ENCODE measurements at places on chromosomes 1 and 21.

DNA sequence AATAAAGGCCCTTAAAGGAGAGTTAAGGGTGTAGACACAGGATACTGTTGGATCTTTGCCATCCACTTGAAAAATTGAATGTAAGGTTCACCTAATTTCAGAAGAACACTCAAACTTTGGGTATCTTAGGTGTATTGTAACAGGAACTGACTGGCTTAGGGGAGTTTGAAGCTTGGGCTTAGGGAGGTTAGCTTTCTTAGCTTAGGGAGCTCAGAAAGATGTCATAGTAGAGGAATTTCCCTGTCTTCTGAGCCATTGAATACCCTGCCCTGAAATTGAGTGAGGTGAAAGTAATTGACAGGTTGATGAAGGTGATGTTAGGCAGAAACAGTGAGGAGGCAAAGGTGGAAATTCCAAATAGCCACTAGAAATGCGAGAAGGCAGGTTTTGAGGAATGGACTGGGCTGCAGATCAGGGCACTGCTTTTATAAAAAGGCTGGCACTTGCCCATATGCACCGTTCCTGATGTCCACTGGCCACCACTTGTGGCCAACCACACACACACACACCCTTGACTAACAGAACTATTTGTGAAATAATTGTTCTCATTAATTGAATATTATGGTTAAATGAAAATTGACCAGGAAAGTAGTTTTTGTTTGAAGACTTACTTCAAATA lies 16.5 kb downstream of the BACH1 start:
- DNase-seq = no peak

DNA sequence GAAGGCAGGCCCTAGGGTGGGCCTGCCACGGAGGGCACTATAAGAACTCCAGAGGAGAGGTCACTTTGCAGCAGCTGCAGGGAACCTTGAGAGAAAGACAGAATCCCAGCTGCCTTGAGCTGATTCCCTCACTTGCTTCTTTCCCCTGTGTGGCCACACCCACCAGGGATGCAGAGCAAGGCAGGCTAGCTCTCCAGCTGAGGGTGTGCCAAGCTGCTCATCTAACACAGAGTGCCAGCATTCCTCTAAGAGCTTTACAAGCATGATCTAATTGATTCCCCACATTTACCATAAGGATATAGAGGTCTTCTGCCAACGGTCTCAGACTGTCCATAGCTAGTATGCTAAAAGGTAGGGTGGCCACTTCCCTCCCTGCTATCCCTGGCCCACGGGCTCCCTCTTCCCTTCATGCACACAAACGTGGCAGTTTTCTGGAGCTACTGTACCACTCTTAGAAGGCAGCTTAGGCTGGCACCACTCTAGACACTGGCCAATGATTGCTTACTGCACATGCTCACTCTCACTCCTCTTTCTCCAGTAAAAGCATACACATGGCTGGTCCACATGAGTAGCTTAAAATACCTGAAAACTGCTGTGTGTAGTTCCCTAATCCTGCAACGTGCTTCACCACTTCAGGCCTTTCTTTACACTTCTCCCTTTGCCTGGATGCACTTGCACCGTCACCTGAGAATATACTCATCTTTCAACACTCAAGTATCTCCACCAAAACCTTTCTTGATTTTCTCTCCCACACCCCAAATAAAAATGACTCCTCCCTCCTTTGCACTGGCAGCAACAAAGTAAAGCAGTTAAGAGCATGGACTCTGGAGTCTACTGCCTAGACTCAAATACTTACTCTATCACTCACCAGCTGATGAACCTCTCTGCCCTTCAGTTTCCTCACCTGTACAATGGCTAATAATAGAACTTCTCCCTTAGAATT lies 57.7 kb downstream of the DMAP1 start:
- peak; percentile 22 for DNase-seq

GRCh38 chr21:44296103-44296519 lies 3.7 kb upstream of the PFKL start:
- no peak for DNase-seq

- no peak for DNase-seq
These were observed 132.4 kb downstream of the HMGB4 start for GRCh38 chr1:33996281-33996680.

DNA sequence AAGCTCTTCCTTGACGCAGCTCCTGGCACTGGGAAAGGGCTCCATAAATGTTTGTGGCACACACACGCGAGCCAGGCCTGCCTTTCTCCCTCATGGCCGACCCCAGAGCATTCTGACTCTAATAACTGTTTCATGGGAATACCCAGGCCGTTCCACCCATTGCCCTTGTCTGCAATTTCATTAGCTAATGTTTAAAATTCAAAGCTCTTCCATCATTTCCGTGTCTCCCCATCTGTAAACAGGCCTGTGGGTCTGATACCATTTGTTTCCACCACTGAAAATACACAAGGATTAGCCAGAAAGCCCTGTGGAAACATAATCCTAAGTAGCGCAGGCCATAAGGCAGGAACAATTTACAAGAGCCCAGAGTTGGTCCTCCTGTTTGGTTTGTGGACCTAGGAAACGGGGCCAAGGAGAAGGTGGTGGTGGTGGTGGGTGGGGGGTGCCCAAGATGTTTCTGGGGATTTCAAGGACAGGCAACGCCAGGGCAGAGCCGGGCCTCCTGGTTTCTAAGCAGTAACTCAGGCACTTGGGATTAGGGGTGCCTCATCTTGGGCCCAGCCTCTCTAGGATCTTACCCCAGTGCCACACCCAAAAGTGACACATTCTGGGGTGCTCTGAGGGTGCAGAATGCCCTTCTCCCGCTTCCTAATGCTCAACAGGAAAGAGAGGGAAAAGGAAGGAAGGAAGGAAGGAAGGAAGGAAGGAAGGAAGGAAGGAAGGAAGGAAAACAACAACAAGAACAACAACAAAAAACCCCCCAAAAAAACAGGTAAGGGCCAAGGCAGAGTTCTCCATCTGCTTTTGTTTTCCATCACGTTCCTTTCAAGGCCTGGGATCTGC lies 79.4 kb downstream of the SSBP3 start:
- DNase-seq = no peak

DNA sequence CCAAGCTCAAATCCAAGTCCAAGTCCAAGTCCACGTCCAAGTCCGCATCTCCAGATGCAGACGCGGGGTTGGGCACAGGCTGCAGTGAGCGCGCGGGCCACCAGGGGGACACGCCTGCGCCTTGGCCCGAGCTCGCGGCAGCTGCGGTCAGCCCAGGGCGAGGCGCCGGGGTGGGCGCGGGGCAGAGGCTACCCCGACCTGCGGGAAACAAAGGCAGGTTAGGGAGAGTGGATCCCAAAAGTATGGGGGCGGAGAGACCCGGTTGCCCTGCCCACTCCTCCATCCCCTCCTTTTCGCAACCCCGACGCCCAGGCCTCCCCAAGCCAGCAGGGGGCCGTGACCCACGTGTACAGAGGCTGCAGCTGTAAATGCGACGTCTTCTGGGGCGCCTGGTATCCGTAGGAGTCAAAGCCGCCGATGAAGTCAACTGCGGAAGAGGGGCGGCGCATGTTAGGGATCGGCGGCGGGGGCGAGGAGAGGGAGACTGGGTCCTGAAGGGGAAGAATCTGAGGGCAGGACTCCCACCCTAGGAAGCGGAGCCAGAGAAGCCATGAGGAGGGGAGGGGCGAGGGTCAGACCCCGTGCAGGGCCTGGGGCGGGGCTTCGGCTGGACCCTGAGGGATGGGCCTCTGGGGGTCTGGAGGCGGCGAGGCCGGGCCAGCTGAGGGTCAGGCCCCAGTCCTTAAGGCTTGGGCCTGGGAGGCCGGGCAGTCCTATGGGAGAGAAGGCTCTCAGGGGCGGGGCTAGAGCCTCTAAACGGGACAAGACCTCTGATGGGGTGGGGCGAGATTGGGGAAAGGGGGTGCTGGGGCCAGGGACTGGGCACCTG lies 58.0 kb downstream of the NKAIN1 start:
- peak; percentile 71 for DNase-seq

DNA sequence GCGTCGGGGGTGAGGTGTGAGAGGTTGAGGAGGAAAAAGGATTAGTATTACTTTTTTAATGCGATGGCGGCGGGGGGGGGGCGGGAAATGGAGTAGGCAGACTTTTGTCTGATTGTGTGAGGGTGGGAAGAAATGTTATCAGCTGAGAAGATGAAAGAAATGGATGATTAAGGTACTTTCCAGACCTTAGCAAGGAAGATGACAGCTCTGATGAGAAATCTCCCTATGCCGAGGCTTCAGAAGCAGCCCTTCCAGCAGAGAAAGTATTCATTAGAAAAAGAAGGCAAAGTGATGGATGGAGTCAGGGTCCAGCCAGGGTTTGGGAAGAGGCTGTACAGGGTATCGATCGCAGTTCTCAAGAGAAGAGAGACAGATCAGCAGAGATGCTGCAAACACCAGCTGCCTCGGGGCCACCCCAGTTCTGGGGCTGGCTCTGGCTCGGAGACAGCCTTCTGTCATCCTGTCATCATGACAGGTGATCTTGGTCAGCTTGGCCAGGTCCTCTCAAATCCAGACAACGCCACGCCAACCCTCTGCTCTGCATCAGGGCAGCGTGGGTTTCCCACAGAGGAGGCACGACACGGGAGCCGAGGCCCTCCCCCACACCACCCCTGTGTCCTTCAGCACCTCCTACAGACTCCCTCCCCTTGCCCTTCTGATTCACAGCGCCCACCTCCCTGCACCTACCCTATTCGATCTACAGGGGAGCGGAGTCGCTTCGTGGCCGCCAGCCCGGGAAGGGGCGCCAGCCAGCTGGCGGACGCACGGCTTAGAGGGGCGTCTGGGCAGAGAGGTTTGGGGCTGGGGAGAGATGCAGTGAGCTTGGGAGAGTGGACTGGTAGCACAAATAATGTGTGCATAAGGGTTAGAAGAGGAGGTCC lies 674 bp upstream of the ATXN7L2 start:
- DNase-seq = no peak

DNA sequence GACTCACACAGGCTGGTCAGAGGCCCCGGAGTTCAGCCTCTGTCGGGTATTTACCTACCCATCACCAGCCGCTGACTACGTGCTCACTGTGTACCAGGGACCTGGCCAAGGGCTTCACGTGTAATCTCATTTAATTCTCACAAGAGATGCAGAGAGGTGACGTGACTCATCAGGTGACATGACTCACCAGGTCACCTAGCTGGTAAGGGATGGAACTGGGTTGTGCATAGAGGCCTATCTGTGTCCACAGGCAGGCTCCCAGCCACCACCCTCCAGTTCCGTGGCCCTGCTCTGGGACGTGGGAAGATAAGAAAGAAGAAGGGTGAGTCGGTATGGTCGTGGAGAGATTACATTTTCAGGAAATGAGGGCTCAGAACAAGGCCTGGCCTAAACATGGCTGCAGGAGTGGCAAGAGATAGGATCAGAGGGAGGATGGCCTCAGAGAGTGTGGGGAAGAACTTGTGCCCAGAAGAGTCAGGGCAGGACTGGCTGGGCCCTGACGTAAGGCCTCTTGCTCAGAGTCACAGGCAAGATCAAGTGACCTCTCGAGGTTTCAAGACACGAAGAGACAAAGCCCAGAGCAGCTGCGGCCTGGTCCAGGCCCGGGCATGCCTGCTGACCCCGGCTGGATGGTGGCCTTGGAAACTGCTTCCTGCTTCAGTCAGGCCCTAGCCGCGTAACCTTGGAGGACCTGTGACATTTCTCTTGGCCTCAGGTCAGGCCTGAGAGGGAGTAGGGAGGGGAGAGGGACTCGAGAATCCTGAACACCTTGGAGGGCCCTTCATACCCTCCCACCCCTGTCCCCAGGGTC lies 52.7 kb upstream of the WASF2 start:
- DNase-seq = no peak

DNA sequence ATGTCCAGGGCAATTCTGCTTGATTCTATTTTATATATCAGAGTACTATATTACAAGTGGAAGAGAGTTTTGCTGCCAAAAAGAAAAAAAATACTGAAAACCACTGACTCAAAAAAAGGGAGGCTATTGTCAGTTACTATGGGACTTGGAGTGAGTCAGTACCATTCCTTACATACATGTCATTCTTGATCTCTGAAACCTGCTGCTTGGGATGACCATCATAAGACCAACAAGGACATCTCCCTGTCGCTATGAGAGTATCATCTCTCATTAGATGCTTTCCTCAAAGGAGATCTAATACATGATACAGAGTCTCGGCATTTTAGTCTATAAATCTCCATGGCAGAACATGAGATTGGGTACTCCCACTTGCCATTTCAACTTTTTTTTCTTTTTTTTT lies 11.8 kb upstream of the INPP5B start:
- DNase-seq = peak; percentile 75

- DNase-seq = no peak
These were observed 36.2 kb downstream of the CACHD1 start for GRCh38 chr1:64505944-64506655.

- peak; percentile 85 for DNase-seq
These were observed 6.0 kb upstream of the UBL4B start for GRCh38 chr1:110106013-110106941.

DNA sequence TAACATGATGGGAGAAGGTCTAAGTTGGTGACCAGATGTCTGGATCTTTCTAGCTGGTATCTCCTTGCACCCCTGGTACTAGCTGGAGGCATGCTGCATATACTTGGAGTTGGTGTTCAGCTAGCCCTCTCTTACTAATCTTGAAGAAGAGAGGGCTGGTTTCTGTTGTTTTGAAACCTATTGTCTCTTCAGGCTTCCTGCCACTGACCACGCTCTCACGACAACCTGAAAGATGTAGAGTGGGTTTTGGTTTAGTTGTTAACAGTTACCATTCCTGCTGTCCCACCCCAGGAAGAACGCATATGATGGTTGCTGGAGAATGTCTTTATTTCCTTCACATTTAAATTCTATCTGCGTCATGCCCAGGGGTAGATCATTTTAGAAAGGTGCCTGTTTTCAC lies 3.6 kb downstream of the MAN1C1 start:
- DNase-seq = no peak

DNA sequence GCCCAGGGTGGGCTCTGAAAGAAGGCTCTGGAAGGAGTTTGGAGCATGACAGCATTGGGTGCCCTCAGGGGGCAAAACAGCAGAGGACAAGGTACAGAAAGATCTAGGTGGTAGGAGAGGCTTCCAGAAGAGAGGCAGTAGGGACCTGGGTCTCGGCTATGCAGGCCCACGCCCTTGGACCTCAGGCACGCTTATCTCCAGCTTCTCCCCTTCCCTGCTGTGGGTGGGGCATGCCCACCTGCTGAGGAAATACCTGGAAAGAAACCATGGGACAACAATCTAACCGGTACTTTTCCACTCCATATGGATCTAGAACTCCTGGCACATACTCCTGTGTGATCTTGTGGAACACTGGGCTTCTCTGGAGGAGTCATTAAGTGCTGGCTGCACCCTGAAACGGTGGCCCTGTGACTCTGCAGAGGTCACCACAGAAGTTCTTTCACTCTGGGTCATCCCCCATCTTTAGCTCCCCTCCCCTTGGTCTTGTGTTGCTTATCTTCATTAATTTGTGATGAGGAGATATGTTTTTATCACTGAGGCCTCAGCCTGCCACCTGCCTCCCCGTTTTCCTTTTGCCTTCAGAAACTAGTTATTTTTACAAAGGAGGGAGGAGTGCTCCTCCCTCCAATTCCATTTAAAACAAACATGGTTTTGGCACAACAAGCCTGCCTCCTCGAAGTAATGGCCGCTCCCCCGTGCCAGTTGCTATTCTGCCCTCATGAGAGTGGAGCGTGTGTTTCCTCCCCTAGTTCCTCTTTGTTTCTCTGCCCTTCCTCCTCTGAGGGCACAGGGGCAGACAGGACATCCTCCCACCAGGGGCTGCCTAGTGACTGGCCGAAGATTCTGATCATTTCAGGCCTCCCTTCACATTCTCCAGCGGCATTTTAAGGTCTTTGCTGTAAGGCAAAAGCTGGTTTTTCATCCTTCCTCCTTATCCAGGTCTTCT lies 78.0 kb upstream of the ATP5PO start:
- DNase-seq = no peak

Data from AG08396 (cell line).